ENCODE measurements at places on chromosomes 11 and 22. TPM values are rescaled to one million over a fixed set of nuclear protein-coding genes. Genes with fewer than 3 reads are reported as not detected.

DNA sequence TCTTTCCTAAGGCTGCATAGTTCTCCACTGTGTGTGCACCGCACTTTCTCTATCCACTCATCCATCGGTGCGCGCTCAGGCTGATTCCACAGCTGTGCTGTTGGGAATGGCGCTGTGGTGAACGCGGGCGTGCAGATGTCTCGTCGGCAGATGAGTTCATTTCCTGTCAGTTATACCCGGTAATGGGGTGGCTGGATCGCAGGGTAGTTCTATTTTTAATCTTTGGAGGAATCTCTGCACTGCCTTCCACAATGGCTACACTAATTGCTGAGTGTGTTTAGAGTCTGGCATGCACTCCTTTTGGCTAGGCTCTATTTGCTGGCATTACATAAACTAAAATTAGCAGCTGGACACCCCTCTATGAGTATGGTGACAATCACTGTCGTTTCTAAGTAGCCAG, 27.9 kb upstream of the KRTAP5-7 start:
- no peak for DNase-seq

DNA sequence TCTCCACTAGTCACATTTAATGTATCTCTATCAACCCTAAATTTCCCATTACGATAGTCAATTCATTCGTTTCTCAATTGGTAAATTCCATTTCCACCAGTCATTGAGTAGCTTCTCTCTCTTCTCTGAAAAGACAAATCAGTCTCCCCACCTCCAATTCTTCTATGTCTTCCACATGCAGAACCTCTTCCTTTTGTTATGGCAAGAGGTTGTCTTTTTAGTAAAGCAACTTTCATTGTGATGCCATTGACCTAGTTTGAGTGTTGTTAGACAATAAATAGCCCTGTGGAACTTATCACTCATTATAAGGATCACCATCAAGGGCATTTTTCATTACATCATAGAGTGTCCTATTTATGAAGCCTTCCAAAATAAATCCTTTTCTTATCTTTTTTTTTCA, 340.9 kb downstream of the LRRC4C start:
- DNase-seq: no peak

DNA sequence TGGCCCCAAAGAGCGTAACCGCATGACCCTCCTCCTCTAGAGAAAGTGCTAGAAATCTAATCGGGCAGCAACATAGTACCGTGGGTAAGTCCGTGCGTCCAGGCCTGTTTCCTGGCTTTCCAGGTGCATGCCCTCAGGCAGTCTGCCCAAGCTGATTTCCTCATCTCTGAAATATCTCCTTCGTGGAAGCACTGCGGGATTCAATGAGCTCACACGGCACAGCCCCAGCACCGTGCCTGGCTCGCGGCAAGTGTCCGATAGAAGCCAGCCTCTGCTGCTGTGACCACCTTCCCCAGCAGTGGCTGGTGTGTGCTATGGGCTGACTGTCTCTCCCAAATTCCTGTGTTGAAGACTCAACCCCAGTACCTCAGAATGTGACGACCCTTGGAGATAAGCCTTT, 20.7 kb downstream of the RPUSD4 start:
- no peak for DNase-seq

Gene INSC
- 0.77 TPM for total RNA-seq

GRCh38 chr11:88358040-88358431, 20.5 kb upstream of the CTSC start:
- no peak for DNase-seq

Gene CSNK2A3
- 1.8 TPM for total RNA-seq

GRCh38 chr11:67435727-67436458, 1.6 kb downstream of the PTPRCAP start:
- no peak for DNase-seq

DNA sequence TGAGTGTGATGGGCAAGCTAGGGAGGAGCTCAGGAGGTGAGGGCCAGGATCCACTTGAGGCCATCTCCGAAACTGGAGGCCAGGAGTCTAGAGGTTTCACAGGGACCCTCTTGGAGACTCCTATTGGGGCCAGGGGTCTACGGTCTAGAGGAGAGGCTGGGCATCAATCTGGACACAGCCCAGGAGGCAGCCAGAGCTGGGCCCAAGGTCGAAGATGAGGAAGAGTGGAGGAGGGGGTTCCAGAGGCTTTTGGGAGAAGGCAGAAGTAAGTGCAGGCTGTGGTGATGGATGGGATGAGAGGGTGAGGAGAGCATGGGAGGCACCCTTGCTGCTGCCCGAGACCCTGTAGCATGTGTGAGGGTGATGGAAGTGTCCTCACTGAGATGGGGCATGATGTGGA, 56.6 kb downstream of the LRRC32 start:
- no peak for DNase-seq

- DNase-seq: no peak
Observed at GRCh38 chr11:2463766-2464277, 19.0 kb downstream of the KCNQ1 start.

GRCh38 chr11:128246364-128246801, 341.0 kb downstream of the ETS1 start:
- peak; percentile 24 for DNase-seq

DNA sequence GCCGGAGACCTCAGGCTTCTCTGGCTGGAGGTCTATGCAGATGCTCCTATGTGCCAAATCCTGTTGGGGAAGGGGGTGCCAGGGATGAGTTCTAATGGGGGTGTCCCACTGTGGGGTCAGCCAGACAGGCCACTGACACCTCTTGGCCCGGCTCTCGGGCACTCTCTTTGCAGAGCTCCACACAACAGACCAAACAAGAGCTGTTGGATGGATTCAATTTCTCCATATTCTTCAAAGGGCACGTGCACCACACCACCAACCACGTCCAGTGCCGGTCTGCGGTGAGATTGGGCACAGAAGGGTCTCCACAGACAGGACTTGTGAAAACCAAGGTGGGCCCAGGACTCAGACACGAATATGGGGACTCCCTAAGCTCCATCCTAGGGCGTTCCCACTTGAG, 2.2 kb upstream of the RGL4 start:
- no peak for DNase-seq

GRCh38 chr11:57457643-57458023, 2.7 kb upstream of the RTN4RL2 start:
- DNase-seq: no peak

- DNase-seq: no peak
Observed at GRCh38 chr11:117612177-117612576, 184.8 kb downstream of the DSCAML1 start.

Gene KREMEN1
- 12.9 TPM for total RNA-seq

Gene PDGFB
- total RNA-seq: not detected

Gene FGF4
- total RNA-seq: not detected

GRCh38 chr11:90911192-90911591, 688.3 kb upstream of the CHORDC1 start:
- DNase-seq: no peak

- no peak for DNase-seq
Observed at GRCh38 chr22:45515676-45516075, 13.0 kb downstream of the FBLN1 start.

Gene OR4C13
- total RNA-seq: not detected

GRCh38 chr22:44399906-44400762, 87.4 kb upstream of the SHISAL1 start:
- DNase-seq: no peak

Gene RPS6KA4
- 29.3 TPM for total RNA-seq

DNA sequence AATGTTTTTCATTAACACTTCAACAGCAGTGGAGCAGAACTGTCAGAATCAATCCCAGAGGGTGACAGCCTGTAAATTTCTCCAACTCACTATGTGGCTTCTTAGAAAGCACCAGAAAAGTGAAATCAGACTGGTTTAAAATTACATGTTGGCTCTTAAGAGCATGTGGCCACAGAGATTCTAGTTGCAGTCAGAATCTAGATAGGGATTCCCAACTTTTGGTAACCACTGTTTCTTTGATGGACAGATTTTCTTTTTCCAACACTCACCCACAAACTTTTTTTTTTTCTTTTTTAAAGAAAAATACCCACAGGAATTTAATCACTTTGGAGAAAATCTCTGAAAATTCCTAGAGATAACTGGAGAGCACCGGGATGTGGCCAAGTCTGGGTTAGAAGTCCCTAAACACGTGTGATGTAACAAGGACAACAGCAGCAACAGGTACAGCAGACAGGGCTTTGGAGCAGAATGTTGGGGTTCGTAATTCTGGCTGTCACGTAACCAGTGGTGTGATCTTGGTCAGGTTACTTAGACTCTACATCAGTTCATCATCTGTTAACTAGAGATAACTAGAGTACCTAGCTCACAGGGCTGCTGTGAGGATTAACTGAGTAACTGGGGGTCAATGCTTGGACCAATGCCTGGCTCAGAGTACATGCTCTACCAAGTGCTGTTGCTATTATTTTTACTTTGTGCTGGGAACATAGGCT, 100.1 kb downstream of the NAT10 start:
- DNase-seq: peak; percentile 75

DNA sequence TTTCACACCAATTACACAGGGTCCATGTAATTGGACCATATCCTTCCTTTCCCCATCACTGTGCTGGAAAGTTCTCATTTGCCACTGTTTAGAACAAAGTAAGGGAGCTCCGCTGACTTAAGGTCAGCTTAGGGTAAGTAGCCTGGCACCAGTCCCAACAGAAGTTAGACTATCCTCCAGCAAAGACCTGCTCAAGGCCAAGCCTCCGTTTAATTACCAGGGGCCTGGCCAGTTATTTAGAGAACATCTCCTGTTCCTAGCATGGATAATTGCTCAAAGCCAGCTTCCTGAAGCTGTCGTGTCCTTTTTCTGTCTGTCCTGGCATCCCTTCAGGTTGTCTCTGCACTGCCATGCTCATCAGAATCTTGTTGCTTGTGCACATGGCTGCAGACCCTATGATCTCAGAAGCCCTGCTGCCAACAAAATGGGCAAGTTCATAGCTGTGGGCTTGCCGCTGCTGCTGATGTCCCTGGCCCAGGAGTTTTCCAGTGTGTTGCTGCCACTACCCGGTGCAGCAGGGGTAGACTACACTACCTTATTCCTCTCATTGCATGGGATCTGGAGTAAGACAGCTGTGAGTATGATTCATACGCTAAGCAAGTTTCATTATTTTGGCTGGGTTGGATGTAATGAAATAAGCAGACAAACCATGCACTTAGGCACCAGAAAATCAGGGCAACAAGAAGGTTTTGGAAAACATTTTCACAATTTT, 8.1 kb downstream of the OR8A1 start:
- no peak for DNase-seq

DNA sequence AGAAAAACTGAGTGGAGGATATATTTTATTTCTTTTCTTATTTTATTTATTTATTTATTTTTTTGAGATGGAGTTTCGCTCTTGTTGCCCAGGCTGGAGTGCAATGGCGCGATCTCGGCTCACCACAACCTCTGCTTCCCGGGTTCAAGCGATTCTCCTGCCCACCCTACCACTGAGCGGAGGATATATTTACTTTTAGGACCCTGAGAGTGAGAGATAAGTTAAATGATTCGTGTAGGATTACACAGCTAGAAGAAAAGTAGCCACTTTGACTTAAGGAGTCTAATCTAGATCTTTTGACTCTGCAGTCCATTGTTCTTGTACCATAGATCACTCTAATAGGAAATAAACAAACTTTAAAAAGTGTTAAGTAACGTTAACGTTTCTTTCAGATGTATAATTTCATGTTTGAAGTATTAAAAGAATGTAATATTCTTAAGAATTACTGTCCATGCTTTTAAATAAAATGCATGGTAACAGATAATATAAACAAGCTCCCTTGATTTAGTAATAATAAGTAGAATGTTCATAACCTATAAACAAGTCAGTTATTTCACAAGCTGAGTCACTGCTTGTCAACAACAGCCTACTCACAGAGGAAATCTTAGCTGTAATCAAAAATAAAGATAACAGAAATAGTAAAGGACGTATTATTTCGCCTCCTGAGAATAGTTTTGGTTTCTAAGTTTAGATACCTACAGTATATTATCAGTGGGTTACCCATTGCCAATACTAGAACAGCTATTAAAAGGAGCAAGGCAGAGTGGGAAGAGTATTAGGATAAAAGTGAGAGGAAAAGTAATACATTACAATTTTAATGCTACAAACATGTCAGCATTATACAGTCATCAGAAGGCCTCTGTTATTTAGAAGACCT, 18.6 kb downstream of the USP47 start:
- peak; percentile 70 for DNase-seq

Gene APOL2
- total RNA-seq: 49.5 TPM

GRCh38 chr11:100247704-100248103, 439.4 kb upstream of the ARHGAP42 start:
- no peak for DNase-seq

Gene TMEM123
- 124 TPM for total RNA-seq

DNA sequence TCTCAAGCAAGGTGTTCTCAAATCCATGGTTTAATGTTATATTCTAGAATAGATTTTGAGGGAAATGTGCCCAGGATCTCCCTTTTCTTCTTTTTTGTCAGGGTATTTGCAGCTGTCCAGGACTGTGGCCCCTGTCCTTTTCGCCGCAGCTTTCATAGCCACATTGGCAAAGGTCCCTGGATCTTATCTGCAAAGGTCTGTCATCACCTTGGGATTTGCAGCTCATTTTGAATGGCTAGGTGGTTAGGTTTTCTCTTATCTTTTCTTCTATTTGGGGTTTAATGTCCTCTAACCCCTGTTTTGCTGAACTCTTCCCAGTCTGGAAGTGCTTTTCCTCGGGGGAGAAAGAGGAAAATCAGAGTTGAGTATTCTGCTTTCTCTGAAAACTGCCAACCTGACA, 11.7 kb upstream of the C1QTNF4 start:
- DNase-seq: no peak

DNA sequence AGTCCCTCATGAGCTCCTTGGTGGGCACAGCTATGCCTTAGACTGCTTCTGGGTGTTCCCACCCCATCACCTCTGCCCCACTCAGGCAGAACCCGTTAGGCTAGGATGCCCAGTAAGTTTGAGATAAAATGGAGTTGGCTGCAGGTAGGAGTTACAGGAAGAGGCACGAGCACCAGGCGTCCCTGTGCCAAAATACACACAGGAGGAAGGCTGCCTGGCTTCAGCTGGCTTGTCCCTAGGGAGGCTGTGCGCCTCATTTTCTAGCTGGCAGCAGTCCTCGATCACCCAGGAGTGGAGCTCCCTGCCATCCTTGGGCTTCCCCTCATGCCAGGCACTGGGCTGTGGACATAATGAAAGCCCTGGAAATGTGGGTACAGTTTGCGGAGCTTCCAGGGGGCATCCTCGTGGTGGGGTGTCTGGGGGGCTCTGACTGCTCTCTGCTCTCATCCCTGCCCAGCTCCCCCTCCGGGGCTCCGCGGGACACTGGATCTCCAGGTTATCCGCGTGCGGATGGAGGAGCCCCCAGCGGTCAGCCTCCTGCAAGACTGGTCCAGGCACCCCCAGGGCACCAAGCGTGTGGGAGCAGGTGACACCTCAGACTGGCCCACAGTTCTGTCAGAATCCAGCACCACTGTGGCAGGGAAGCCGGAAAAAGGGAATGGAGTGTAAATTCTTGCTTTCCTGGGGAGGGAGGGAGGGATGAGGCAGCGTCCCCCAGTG, 12.3 kb upstream of the MARK2 start:
- no peak for DNase-seq

Gene SLC25A18
- total RNA-seq: under 0.01 TPM

Measured in fibroblast of lung (primary cell).